ENCODE measurements at places on chromosomes 6 and 20. TPM values are rescaled to one million over a fixed set of nuclear protein-coding genes. Genes with fewer than 3 reads are reported as not detected.

GRCh38 chr20:44646023-44646640, 5.4 kb downstream of the ADA start:
- no peak for DNase-seq

DNA sequence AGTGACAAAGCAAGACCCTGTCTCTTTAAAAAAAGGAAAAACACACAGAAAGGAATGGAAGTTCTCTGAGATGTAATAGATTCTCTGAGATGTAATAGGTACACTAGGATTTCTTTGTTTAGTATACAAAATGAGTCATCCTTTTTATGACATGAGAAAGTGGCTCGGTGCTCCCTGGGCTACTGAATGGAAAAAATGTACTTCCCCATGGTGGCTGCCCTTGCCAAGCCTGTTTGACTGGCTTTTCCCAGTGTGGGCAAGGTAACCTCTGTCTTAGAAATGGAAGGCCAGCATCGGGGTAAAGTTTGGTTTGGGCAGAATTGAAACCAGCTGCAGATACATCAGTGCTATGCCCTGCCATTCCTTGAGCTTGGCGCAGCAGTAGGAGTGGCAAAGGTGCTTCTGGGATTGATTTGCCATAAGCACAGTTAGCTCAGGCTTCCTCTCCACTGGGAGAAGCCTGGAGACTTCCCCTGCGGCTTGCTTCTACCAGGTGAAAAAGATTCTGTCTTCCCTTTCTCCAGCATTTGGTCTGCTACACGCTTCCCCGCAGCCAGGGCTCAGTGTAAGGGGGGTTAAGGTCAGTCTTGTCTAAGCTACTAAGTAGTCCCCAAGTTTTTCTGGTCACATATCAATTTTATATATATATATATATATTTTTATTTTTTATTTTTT, 24.5 kb downstream of the ARFGEF2 start:
- no peak for DNase-seq

- no peak for DNase-seq
These were observed 703.5 kb downstream of the TFAP2A start for GRCh38 chr6:9711365-9711764.

- DNase-seq = no peak
These were observed 26.7 kb downstream of the ZNF337 start for GRCh38 chr20:25669826-25670422.

DNA sequence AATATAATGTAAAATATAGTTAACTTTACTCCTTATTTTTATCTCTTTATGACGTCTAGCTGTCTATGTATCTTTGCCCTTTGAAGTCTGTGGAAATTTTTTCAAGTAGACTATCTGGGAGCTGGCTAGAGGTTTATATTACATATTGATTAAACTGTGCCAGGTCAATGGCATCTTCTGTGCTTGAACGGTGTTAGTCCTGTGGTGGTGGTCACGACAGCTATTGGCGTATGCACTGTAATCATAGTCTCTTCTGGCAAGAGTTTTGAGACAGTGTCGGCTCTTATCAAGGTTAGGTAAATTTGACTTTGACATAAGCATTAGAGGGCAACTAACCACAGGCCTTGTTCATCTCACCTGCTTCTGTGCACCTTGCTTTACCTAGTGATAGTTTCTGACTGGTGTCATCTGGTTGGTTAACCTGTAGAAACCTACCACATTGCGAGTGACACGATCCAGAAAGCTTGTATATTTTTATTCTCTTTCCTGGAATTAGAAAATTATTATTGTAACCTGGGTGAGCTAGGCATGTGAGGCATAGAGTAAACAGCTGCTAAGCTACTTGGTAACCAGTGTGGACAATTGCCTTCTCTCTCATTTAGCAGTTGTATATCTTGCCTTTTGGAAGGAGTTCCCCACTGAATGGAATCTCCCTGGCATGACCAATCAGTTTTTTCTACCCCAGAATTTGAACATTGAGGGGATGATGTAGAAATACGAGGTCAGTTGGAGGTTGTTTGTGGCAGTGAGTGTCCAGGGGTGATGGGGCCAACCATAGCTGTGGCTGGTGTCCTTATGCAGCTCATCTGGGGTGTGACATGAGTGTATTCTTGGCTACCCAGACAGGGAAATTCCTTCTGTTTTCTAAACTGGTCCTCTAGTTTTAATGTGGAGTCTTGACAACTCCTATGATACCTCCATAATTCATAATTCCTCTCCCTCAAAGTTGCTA, 45.9 kb downstream of the SH3BGRL2 start:
- no peak for DNase-seq

The QRSL1 gene
- 6.0 TPM for total RNA-seq

GRCh38 chr20:6418732-6419131, 295.9 kb upstream of the FERMT1 start:
- DNase-seq = no peak

The GABRR1 gene
- total RNA-seq = not detected

Measured in left lobe of liver (tissue), 2 donors.